ENCODE measurements at places on chromosomes 1 and 21.

DNA sequence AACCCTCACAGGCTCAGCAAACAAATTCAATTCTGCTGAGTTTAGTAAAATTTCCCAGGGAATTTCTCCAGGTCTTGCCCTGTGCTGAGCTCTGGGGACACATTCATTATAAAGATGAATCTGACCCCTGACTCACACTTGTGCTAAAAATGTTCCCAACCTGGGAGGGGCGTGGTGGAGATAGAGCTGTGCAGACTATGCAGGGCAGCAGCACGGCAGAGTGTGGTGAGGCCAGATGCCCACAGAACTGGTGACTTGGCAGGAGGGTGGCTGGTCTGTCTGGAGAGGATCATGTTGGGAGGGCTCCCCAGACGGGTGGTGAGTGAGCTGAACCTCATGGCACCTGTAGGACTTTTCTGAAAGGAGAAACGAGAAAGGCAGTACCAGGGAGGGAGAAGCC is 31.6 kb downstream of the FAAH start:
- no peak for DNase-seq

DNA sequence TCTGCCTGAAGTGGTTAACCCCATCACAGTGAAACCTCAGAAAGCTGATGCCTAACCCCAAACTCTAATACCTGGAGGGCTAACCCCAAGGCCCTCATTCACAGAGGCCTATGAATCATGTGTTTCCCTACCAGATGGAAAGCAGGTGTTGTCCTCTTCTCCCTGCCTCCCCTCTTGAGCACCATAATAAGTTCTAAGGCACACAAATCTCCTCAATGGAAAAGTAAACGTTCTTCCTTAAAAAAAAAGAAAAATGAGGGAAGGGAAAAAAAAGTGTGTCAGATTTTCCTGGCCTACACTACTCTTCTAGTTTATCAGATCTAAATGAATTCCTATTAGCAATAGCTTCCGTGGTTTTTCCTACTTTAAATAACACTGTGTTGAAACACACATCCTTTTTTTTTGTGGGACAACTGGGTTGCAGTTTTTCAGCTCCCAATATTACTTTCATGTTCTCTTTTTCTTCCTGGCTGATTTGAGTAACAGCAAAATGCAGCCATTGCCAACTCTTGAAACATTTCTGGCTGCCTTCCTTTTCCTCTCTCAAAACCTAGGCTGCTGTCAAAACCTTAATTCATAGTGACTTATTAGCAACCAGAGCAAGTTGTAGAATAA is 43.2 kb downstream of the SLC44A3 start:
- DNase-seq: peak; percentile 70

DNA sequence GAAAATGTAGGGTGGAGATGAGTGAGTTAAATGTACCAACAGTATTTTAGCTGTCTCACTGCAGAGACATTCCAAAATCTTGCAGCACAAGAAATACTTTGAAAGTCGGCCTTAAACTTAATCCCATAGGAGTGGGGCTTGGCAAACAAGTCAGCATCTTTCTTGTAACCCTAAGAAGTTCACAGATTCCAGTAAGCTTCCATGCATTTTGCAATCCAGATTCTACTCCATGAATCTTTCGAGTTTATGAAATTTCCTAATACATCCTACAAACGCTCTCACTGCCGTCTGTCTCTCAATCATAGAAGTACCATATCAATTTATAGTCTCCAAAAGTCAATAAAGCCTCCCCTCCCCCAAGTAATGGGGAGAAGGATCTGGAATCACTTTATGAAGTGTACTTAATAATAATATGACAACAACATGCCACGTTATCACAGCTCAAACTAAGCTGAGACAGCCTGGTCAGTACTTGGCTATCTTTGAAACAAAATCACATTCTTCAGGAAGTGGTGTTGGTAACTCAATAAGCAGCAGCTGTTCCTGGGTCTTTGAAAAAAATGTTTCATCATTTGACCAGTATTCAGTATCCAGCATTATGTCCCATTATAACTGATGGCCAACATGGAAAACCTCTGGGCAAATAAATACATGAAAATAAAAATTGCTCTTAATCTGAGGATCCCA is 317.4 kb upstream of the RUNX1 start:
- DNase-seq: peak; percentile 95

- no peak for DNase-seq
Measured at GRCh38 chr1:109361649-109362048, 36.1 kb downstream of the SORT1 start.

DNA sequence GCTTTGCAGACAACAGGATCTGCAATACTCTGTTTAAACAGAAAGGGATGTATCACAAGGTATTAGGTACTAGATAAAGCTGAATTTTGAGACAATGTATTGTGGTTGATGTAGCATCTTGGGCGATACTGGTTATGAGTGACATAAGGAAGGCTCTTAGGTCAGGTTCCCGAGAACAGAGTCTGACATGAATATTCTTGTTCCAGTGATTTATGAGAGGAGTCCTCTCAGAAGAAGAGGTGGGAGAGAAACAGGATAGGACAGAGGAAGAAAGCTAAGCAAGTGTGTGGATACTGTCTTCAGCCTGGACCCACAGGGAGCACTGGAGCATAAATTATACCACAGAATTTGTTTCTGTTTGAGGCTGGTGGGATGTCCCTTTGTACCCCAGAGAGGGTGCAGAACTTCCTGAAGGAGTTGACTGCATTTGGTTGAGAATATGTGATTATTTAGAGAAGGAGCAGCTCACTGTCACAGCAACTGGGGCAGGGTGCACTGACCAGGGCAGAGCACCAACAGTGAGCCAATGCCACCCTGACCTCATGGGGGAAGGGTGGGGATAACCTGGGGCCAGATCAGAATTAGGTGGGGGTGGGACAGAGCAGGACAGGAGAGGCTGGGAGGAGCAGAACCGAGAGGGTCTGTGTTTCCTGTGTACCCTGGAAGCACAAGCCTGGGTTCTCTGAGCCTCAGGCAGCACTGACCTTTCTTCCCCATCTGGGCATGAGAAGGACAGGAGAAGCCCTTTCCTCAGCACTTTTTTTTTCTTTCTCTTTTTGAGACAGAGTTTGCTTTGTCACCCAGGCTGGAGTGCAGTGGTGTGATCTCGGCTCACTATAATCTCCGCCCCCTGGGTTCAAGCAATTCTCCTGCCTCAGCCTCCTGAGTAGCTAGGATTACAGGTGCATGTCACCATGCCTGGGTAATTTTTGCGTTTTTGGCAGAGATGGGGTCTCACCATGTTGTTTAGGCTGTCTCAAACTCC is 36.3 kb upstream of the SLC6A9 start:
- no peak for DNase-seq

DNA sequence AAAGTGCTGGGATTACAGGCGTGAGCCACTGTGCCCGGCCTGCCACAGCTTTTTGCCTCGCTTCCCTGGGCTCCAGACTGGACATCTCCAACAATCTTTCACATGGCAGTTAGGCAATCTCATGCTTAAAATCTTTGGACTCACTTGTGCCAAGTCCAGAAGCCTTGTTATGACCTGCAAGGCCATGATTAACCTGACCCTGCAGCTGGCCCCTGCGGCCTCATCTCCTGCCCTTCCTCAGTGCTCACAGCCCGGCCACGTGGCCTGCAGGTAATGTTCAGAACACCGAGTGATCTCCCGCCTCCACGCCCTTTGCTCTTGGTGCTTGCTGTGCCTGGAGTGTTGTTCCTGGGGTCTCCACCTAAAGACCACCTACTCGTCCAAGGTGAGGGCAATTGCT is 24.9 kb downstream of the FAAH start:
- no peak for DNase-seq

DNA sequence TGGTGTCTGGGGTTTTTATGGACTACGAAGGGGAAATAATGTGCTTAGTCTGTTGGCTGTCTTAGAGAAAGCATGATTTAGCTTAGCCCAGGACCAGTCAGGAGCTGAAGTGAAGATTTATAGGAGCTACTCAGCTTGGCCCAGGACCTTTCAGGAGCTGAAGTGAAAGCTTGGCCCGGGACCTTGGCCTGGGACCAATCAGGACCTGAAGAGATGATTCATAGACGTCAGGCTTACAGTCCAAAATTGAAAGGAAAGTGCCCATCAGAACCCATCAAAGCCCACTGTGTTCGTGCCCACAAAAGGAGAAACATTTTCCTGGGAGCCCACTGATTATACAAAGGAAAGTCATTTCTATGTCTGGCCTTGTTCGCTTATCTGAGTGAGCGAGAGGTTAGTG is 35.6 kb downstream of the MSTO1 start:
- no peak for DNase-seq

DNA sequence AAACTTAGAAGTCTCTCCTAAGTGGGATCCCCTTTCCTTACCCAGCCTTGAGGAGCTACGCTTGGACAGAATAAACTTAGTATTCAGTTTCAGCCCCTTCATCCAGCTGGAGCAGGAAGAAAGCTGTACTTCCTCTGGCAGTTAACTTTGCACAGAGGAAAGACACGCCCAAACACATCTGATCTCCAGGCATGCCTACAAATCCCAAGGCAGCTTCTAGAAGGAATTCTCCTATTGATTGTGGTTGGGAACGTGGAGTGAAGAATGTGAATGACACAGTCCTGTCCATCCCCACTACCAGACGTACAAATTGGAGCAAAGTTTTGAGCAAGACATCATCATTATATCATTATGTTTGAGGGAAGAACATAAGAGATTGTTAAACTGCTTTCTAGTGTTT is 6.6 kb upstream of the AK4 start:
- DNase-seq: peak; percentile 58

GRCh38 chr1:91092503-91092902 is 70.7 kb upstream of the ZNF644 start:
- DNase-seq: no peak

DNA sequence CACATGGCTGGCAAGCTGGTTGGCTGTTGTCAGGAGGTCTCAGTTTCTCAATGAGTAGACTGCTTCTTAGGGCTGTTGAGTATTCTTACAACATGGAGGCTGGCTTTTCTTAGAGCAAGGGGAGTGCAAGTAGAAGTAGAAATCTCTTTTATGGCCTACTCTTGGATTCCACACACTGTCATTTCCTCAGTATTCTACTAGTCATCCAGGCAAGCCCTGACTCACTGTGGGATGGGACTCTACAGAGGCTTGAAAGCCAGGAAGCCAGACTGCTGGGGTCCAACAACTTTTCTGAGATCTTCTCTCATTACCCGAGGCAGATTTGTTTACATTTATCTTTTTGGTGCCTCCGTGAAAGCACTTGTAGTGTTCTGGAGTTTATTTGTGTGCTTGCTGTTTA is 196.2 kb upstream of the APP start:
- no peak for DNase-seq

DNA sequence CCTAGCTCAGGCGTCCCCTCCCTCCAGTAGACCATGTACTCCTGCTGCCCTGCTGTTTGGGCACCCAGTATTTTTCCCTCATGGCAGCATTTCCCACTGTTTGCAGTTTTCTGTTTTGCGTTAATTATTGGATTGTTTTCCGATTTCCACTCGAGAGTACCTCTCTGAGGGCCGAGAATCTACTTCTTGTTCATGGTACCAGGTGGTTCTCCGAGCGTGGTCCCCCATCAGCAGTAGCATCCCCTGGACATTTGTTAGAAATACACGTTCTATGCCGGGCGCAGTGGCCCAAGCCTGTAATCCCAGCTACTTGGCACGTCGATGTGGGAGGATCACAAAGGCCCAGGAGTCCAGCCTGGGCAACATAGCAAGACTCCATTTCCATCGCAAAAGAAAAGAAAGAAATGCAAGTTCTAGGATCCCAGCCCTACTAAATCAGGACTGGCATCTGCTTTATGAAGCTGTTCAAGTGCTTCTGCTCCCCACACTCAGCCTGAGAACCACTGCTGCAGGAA is 690 bp downstream of the RRP1 start:
- DNase-seq: peak; percentile 17

- no peak for DNase-seq
Measured at GRCh38 chr1:147849098-147849895, 53.3 kb upstream of the GJA8 start.

DNA sequence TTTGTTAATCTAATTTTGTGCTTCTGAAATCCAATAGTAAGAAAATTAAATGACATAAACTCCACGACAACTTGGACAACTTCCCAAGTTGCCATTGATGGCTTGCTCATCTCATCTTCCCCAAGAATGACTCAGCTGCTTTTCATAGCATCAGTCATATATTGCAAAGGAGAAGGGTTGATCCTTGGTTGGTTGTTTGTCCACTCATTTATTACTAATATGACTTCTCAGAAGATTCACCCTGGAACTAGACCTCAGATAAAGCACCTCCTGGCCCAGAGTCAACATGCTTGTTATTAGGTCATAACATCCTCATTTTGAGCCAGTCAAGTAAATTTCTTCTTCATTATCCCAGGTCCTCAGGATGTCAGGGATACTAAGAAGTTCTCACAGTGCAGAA is 2.3 kb upstream of the LCE3D start:
- DNase-seq: no peak

DNA sequence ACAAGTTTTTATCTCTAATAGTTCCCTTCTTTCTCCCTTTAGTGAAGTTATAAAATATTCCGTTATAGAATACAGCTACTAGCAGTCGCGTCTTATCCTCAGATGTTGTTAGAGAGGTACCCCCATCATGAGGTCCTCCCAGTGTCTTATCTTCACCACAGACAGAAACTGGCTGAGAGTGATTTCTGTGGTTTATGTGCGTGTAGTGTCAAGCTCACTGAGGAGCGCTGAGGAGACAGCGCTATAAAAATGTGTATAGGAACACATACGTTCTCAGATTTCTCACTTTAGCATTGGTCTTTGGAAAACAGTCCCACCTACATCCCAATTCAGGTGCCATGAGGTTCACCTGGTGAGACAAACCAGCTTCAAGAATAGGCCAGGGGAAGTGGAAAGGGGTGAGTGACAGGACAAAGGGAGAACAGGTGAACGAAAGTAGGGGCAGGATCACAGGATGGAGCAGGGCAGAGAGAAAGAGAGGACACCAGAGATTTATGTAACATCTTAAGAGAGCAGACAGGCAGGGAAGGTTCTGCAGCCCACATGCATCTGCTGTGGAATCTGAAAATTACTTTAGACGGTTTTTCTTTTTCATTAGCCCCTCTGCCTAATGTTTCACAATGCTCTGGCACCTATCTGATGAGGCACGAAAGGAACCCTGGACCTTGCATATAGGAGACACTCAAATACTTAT is 2.7 kb upstream of the PLEKHO1 start:
- DNase-seq: no peak

GRCh38 chr1:174344162-174344561 is 103.6 kb upstream of the GPR52 start:
- no peak for DNase-seq

GRCh38 chr1:233586301-233586700 is 27.6 kb upstream of the KCNK1 start:
- no peak for DNase-seq

GRCh38 chr21:32499249-32500055 is 85.9 kb downstream of the TCP10L start:
- DNase-seq: peak; percentile 69

DNA sequence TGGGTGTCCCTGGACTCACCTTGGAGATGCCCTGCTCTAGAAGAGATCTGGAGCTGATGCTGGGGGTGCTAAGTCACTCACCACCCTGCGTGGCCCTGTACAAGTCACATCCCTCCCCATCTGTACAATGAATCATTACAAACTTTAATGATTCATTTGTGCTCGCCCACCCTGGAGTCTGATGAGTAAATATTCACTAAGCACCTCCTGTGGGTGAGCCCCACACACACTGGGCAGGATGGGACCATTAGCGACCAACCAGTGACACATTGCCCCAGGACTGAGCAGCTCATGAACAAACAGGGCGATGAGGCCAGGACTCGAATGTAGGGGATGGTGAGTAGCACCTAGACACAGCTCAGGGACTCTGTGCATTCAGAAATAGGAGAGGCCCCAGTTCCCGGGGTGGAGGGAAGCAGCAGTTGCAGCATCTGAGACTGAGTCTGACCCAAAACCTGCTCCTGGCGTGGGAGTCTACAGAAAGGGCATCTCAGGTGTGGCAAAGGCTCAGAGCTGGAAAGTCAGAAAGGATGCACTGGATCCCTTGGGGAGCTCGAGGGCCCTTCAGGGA is 18.1 kb upstream of the PDZK1IP1 start:
- no peak for DNase-seq

GRCh38 chr1:14106126-14106525 is 406.1 kb downstream of the PRDM2 start:
- DNase-seq: no peak

All from adipocyte (in vitro differentiated cells).